A549 treated with RU486 at 1 μM for 4 hours (cell line): ENCODE measurements at places on chromosomes 4 and X. TPM values are rescaled to one million over a fixed set of nuclear protein-coding genes. Genes with fewer than 3 reads are reported as not detected.

The CT83 gene
- total RNA-seq, result not detected in 5 replicates

The AMER1 gene
- total RNA-seq, result 2.0 to 3.0 TPM (median 2.7 TPM) in 5 replicates

The INPP4B gene
- 3.2 to 7.6 TPM (median 6.7 TPM) in 5 replicates for total RNA-seq

The SPANXC gene
- 0.65 to 1.3 TPM (median 0.81 TPM) in 3 of 5 replicates, not detected in the others for total RNA-seq

The NOP14 gene
- 28.0 to 32.3 TPM (median 29.5 TPM) in 5 replicates for total RNA-seq

The RUFY3 gene
- 5.7 to 8.4 TPM (median 7.4 TPM) in 5 replicates for total RNA-seq

The XG gene
- not detected in 5 replicates for total RNA-seq

The BTC gene
- 1.0 to 1.3 TPM (median 1.3 TPM) in 5 replicates for total RNA-seq

The TMEM271 gene
- not detected in 5 replicates for total RNA-seq

The PAGE2 gene
- not detected in 5 replicates for total RNA-seq

The TMEM33 gene
- 29.3 to 49.2 TPM (median 48.1 TPM) in 5 replicates for total RNA-seq

The FRAS1 gene
- total RNA-seq, result 1.5 to 2.8 TPM (median 2.6 TPM) in 5 replicates

The STOX2 gene
- 1.9 to 3.5 TPM (median 2.8 TPM) in 5 replicates for total RNA-seq

The OPRPN gene
- total RNA-seq, result not detected in 5 replicates

The SMPX gene
- total RNA-seq, result 0.12 TPM in 1 of 5 replicates, not detected in the others

The PWWP3B gene
- total RNA-seq, result not detected in 5 replicates

The ENPP6 gene
- total RNA-seq, result not detected in 5 replicates

The TCEAL2 gene
- total RNA-seq, result not detected in 5 replicates

The EDA2R gene
- total RNA-seq, result 10.5 to 14.2 TPM (median 13.2 TPM) in 5 replicates

The ERAS gene
- total RNA-seq, result 0.13 TPM in 1 of 5 replicates, not detected in the others

The IL21 gene
- total RNA-seq, result not detected in 5 replicates

The ATG4A gene
- 6.5 to 10.2 TPM (median 7.5 TPM) in 5 replicates for total RNA-seq

The GUCY1A1 gene
- not detected in 5 replicates for total RNA-seq

The FATE1 gene
- total RNA-seq, result not detected in 5 replicates

The SULT1E1 gene
- total RNA-seq, result not detected in 5 replicates

The S100G gene
- not detected in 5 replicates for total RNA-seq

The C1QTNF7 gene
- total RNA-seq, result not detected in 5 replicates

The KLHL34 gene
- total RNA-seq, result not detected in 5 replicates

The CNOT6L gene
- total RNA-seq, result 6.8 to 11.5 TPM (median 9.9 TPM) in 5 replicates

The HPGD gene
- 43.8 to 58.1 TPM (median 51.3 TPM) in 5 replicates for total RNA-seq

The TCEANC gene
- 0.53 to 0.80 TPM (median 0.73 TPM) in 5 replicates for total RNA-seq

The TBC1D9 gene
- total RNA-seq, result 5.2 to 8.8 TPM (median 8.4 TPM) in 5 replicates

The BST1 gene
- 17.1 to 22.2 TPM (median 19.1 TPM) in 5 replicates for total RNA-seq
